Pulmonary artery endothelial cell (primary cell): ENCODE measurements at places on chromosomes 12 and 14.

GRCh38 chr14:81261176-81261575 lies 40.4 kb upstream of the GTF2A1 start:
- no peak for DNase-seq

- no peak for DNase-seq
Measured at GRCh38 chr14:94386085-94387031, 2.0 kb downstream of the SERPINA1 start.

GRCh38 chr14:28762955-28763326 lies 3.6 kb upstream of the FOXG1 start:
- no peak for DNase-seq

DNA sequence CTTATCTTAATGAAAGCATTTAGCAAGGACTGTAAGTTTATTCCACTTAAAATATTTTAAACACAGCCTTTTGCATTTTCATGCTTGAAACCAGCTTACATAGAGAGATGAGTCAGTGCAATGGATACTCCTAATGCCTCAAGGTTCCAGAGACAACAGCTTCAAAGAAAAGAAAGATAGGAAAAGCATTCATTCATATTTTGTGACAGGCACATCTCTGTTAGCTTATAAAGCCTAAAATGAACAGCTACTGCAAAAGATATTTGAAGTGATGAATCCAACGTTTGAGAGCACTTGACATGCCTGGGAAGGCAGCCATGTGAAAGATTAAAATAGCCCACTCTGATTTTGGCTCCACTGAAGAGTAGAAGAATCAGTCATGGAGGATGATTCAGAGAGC lies 814.5 kb downstream of the RPS29 start:
- no peak for DNase-seq

GRCh38 chr12:27802936-27803335 lies 22.9 kb upstream of the MANSC4 start:
- no peak for DNase-seq

DNA sequence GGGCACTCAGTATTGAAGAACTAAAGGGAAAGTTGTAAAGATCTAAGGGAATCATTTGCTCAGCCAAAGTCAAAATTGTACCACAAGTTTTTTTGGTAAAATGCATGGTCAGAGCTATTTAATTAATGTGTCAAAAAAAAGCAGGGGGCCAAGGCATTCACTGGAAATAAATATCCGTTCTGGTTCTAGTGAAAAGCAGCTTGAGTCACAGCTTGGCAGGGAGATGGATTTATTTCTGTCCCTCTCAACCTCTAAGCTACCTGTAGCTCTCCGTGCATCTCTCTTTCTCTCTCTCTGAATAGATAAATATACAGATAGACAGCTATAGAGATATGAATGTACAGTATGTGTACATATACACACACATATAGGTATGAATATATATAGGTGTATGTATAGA lies 554.4 kb upstream of the TMEM132C start:
- DNase-seq = no peak

- no peak for DNase-seq
Measured at GRCh38 chr12:47111392-47111778, 31.6 kb upstream of the AMIGO2 start.

- no peak for DNase-seq
Measured at GRCh38 chr12:131254374-131254773, 300.7 kb downstream of the ADGRD1 start.

GRCh38 chr14:31479027-31479426 lies 8.8 kb downstream of the GPR33 start:
- DNase-seq = no peak
